Activated gamma-delta T cell treated with anti-CD3 and anti-CD28 coated beads, Interleukin-2, amount 50 U/mL, for 16 hours (primary cell): ENCODE measurements at places on chromosomes 3 and 15.

GRCh38 chr3:196168808-196169391 is 42.3 kb downstream of the ZDHHC19 start:
- no peak for DNase-seq

- DNase-seq = no peak
Observed at GRCh38 chr3:143535994-143536784, 312.1 kb downstream of the SLC9A9 start.

GRCh38 chr3:179391906-179392305 is 44.4 kb downstream of the MFN1 start:
- DNase-seq = no peak

GRCh38 chr15:38670128-38671005 is 105.8 kb upstream of the RASGRP1 start:
- DNase-seq = peak; percentile 54

DNA sequence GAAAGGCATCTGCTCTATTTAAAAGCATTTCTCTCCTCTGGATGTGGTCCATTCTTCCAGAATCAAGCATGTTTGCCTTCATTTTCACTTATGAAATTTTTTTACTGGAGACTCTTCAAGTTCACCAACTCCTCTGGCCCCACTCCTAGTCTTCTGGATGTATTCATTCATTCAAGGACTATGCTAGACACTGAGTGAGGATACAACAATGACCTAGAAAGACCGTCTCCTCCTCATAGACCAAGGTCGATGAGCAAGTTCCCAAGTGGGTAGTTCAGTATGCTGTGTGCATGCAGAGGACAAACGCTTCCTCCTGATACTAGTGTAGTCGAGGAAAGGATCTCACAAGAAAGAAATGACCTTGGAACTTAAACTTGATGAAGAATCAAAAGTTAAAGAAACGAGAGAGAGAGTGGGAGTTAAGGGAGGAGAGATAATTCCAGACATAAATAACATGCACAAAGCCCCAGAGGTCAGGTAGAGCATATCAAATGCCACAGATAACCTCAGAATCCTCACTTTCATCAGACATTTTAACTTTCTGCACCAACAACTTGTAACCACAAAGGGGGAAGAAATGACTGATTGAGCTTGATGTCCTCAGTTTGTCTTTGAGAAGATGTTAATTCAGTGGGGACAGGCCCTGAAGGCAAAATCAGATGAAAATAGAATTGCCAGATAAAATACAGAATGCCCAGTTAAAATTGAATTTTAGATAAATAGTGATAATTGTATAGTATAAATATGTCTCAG is 149.4 kb downstream of the IMPG2 start:
- no peak for DNase-seq

DNA sequence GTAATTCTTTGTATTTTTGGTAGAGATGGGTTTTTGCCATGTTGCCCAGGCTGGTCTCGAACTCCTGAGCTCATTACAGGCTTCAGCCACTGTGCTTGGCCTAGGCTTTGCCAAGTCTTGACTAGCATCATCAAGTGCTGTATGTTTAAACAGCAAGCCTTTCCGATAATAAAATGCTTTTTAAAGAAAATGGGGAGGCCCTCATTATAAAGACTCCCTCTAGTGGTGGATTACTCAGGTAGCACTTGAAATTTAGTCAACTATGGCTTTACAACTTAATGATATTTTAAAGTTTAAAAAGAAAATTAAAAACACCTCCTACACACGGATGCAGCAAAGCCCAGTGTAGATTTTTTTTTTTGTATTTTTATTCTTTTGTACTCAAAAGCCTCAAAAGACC is 213.6 kb downstream of the GAP43 start:
- no peak for DNase-seq

GRCh38 chr3:170896781-170897180 is 11.7 kb downstream of the EIF5A2 start:
- DNase-seq = no peak

GRCh38 chr3:194900854-194901522 is 215.3 kb downstream of the FAM43A start:
- DNase-seq = no peak

DNA sequence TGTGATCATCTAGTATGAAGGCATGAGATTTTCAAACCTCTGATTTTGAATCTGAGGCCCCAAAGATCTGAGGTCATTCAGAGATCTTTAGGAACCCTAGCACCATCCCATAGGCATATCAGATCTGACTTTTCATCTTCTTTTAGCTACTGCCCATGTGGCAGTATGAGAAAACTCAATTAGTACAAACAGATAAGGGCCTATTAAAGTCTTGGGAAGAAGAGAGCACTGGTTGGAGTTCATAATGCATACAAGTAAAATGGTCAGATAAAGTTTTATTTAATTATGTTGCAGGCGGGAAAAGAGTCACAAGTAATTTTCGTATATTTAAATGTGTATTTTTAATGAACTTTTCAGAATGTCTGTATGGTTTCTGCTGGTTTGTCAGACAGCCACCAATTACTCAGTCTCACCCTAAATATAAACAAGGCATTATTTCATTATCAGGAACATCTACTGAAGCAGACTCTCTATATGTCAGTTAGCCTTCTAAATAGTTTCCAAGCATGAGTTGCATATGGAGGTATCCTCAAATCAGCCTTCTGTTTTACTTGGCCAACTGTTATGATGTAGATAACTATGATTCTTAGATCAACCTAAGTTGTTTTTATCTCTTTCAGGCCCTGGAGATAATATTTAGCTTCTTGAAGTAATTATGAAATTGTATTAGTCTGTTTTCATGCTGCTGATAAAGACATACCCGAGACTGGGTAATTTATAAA is 340.3 kb upstream of the TBC1D5 start:
- no peak for DNase-seq

DNA sequence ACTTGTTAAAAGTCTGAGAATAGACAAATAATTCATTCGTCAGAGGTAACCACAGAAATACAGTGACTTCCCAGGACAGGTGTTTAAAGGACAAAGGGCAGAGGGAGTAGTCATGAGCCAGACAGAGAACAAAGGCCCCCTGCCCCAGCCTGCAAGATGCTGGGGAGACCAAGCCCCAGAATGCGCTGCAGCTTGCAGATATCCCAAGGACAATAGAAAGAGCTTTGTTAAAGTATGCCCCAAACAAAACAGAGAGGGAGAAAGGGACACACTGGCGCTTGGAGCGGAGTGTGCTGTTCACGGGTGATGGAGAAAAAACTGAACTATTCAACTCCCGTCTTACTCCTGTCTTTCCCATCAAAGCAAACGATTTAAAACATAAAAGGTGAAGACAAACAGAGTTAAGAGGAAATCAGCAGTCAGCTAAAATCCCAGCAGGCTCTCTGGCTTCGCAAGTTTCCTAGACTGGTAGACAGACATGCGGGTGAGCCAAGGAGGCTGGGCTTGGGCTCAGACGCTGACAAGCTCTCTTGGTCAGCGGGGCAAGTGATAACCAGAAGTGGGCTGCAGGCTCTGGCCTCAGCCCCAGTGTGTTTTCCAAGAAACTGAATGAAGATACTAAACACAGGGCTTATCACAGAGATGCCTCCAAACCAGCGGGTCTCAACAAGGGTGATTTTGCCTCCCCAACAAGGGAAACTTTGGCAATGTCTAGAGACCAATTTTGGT is 130.1 kb downstream of the UACA start:
- DNase-seq = no peak

DNA sequence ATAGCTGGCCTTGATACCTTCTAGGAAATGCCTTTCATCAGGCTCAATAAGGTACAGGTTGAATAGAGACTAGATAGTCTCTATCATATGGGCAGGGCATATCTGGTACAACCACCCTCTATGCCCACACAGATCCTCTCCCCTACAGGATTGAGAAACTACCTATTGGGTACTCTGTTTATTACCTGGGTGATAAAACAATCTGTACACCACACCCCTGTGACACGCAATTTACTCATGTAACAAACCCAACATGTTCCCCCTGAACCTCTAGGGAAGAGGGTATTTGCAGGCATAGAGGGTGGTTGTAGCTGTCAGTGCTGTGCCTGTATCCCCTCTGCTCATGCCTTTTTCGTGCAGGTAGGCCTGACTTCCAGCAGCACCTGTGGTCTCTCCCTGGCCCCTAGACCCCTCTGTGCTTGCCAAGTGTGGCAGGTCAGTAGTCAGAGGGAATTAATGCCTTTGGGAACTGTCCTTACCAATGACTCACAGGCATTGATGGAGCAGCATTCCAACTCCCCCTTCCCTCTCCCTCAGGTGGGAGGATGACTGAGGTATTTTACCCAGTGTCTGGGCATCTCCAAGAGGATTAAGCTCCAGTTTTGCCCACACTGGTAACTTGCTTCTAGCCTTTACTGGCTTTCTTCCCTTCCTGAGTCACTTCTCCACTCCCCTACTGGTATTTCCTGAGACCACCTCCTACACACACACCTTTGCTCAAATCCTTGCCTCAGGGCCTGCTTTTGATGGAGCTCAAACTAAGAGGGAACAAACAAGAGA is 18.3 kb downstream of the CLSTN2 start:
- DNase-seq = no peak

DNA sequence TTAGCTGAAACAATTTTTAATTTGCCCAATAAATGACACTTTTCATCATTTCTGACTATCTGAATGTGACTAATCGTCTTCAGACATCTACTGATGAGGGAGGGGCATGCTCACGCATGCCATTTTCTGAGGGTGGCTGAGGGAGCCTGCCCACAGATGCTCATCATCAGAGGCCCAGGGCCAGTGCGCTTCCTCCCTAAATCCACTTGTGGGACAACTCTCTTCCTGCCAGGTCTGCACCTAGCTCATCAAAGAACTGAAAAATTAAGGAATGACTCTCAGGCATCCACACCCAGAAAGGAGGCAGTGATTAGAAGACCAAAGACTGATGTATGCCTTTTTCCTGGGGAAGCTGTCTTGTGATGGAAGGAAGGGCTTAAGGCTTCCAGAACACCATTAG is 22.8 kb downstream of the RTP3 start:
- DNase-seq = no peak

DNA sequence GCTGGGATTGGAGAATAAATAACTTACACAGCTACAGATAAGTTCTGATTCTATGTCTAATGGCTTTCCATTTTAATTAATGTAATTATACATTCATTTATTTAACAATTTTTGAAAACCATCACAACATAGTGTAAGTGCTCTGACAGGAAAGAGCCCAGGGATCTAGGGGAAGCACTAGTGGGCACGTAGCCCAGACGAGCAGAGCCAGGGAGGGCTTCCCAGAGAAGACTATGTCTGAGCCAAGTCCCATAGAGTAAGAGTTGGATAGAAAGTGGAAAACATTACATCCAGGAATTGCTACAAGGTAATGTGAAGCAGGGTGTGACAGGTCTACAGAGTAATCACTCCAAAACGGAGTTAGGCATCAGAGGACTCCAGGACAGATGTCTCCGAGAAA is 2.9 kb upstream of the HGD start:
- DNase-seq = no peak

DNA sequence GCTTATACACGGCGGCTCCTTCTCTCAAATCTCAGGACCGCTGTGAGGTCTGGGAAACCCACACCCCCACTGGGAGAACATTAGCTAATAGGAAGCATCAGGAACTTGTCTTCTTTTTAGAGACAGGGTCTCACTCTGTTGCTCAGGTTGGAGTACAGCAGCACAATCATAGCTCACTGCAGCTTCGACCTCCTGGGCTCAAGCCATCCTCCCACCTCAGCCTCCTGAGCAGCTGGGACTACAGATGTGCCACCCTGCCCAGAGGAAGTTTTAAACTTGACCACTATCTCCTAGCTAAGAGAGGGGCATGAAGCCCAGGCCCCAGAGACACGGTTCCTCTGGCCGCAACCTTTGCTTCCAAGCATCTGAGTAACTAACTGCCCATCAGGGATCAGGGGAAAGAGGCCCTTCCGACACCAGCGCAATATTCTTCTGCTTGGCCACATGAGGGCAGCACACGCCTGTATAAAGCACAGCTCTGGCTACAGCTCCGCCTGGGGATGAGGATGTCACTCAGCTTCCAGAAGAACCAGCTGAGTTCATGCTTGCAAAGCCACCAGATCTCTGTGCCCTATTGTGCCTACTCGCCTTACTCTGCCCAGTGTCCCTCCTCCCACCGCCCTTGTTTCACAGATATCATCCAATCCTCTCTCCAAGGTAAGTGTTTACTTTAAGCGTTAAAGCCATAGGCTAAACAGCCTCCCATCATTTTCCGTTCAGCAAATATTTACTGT is 57.6 kb upstream of the SLC6A11 start:
- no peak for DNase-seq

- no peak for DNase-seq
Observed at GRCh38 chr15:63872759-63873510, 39.2 kb upstream of the HERC1 start.

GRCh38 chr3:159763602-159764489 is 224.8 kb upstream of the IL12A start:
- no peak for DNase-seq

DNA sequence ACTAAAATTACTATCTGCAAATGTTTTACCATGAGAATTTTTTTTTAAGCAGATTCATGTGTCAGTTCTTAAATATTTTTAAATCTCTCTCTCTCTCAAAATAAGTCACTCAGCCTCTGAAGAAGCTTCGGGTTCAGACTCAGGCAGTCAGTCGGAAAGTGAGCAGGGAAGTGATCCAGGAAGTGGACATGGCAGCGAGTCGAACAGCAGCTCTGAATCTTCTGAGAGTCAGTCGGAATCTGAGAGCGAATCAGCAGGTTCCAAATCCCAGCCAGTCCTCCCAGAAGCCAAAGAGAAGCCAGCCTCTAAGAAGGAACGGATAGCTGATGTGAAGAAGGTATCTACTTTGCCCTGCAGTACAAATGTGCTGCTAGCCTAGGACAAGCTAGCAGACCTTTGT is 24.1 kb downstream of the CHD2 start:
- no peak for DNase-seq

DNA sequence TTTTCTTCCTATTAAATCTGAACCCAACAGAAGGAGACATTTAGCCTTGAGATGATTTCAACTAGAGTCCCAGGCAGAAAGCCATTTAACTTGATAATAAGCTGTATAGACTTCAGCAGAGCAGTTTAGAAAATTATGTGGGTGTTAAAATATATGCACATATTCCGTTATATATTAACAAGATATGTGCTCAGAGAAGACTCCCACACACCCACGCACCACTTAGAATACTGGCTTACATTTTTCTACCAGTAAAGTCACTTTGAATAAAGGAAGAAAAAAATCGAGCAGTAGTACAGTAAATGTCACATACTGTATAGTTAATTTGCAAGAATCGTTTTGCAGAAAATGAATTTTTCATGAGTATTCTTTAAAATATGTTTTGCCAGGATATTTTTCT is 599.3 kb downstream of the FGF12 start:
- DNase-seq = no peak

- DNase-seq = no peak
Observed at GRCh38 chr3:39754549-39754948, 54.9 kb upstream of the MYRIP start.

- DNase-seq = no peak
Observed at GRCh38 chr15:26157081-26157480, 294.0 kb upstream of the ATP10A start.

DNA sequence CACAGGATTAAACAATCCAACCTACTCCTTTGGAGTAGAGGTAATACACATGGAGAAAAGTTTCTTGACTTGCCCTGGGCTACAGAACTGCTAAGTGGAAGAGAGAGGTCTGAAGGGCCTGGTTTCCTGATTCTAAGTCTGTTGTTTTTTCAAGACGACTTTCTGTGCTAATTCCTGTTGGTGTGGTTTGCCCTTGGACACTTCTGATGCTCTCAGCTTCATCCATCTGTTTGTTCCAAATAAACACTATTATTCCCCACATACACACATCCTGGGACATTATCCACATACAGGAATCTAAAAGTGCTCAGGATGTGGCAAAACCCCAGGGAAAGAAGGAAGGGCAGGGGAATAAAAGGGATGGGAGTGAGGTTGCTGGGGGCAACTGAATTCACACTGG is 393.5 kb upstream of the TBL1XR1 start:
- no peak for DNase-seq
